ENCODE measurements at places on chromosomes 16 and 17.
A peak's percentile ranks its signal among the peaks of the same experiment; 100 is the strongest.

GRCh38 chr17:61395983-61396585 is 3.6 kb upstream of the TBX2 start:
- DNase-seq, result no peak

DNA sequence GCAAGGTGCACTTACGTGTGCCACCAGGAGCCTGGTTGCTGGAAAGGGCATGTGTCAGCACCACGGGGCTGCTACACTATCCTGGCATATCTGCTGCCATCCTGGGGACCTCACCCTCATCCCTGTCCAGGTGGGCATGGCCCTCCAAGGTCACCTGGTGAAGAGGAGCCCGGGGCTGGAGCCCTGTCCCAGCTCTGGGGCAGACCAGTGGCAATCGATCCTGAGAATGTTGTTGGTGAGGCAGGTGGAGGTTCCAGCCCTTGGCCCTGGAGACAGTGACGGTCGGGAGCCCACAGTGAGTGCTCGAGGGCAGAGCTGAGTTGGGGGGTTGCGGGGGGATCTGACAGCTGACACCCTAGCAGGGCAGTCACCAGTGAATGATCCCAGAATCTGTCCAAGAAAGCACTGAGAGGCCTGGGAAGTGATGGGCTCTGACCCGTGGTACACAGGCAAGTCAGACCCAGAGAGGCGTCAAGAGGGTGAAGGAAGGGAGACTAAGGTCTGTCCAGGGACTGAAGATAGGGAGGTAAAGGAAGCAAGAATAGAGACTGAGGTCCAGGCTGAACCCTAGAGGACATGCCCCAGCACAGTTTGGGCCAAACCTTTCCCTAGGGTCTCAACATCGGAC is 17.6 kb downstream of the POLR3K start:
- DNase-seq, result no peak

DNA sequence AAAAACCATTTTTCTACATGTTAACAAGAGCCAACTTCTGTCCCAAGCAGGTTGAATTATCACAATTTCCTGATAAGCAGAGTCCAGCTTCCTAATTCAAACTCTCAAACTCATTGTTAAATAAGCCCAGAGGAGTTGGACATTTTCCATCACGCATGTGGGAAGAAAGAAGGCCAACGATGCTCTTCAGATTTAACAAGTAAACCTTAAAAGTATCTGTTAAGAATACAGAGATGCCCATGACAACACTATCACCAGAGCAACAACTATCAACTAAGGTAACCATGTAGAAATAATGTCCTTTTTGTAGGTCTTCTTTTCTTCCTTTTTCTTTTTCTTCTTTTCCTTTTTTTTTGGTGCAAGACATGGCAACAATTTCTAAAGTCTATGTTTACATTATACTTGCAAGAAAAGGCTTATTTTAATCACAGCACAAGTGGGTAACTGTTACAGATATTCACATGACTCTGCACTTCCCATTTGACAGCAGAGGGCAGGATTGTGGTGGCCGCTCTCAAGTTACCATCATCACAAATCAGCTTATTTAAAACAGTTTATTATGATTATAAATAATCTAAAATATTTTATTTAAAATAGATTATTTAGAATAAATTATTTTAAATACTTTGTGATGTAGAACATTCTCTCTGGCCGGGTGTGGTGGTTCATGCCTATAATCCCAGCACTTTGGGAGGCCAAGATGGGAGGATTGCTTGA is 35.7 kb upstream of the DHRS7B start:
- DNase-seq, result no peak

- no peak for DNase-seq
Observed at GRCh38 chr16:26606381-26607150, 460.2 kb upstream of the C16orf82 start.

DNA sequence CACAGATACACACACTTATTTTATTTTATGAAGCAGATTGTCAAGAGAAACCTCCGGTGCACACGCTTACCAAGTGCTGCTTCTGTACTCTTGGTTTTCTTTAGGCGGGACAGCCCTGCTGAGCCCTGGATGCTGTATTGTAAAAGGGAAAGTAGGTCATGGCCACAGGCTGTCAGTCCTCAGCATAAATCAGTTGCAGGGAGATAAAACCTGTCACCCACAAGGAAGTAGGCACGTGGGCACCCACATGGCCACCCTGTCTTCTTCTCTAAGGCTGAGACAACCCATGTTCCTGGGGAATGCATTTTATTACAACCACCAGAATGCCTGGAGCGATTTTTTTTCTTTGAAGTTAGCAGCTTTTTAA is 59.3 kb downstream of the ASIC2 start:
- DNase-seq, result no peak

GRCh38 chr16:50740736-50741135 is 1.1 kb upstream of the CYLD start:
- peak; percentile 30 for DNase-seq

DNA sequence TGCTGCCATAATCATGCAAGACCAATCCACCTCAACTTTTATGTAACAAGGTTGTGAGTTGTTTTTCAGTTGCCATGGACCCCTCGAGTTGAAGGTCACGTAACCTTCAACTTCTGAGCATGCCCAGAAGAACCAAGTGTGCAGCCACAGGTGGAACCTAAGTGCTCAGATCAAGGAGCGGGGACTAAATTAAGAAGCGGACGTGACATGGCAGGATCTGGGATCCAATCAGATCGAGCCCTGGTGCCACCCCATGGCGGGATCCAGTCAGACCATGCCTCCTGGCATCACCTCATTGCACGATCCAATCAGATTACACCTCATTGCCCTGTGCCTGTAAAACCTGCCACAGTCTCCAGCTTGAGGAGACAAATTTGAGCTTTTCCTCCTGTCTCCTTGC is 204.5 kb upstream of the CDH5 start:
- DNase-seq, result no peak

DNA sequence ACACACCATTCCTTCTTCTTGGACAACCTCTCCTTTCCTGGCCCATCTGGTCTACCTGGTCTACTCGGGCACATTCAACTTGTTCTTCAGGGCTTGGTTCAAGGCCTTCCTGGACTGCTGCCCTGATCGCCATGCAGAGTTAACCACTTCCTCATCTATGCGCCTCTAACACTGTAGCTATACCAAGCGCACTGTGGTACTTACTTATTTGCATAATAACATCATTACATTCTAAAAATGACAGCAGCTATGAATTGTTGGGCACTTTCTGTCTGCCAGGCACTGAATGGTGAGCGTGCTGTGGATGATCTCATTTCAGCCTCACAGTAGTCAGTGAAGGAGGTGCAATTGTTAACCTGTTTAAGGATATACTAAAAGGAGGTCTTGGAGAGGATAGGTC is 66.9 kb upstream of the SDK2 start:
- DNase-seq, result no peak

Data from HFFc6 (cell line).